ENCODE measurements at places on chromosomes 6 and 20.
A peak's percentile ranks its signal among the peaks of the same experiment; 100 is the strongest.

- DNase-seq: no peak
These were observed 105.8 kb upstream of the TRAF3IP2 start for GRCh38 chr6:111711476-111711875.

GRCh38 chr20:37406010-37406998 is 60.4 kb downstream of the SRC start:
- DNase-seq: no peak

DNA sequence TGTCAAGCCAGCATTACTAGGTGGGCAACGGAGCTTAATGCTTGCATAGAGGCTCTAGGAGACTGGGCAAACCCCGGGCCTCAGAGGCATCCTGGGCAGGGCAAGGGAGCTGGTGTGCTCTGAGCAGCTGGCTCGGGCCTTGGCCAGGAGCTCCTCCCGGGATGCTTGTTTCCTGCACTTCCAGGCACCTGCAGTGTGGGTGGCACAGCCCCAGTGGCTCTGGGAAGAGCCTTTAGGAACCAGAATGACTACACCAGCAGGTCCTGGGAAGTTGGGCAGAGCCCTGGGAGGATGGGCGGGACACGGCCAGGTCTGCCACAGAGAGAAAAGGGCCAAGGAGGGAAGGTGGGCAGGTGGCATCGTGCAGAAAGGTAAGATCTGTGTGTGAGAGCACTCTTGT is 80.4 kb upstream of the CD93 start:
- no peak for DNase-seq

DNA sequence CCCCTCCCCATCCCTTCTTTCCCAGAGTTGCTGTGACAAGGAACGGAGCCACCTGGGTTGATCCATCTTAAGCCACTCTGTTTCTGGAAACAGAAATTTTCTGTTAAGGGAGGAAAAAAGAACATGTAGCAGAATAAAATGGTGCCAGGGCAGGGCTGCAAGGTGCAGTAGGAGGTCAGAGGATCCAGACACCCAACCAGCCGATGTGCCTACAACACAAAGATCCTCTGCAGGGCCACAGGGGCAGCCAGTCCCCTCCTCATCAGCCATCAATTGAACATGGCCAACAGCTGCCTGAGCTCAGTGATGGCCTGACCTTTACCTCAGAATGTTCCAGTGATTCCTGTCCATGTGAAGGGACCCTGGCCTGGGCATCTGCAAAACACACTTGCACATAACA is 11.9 kb downstream of the MDFI start:
- no peak for DNase-seq

GRCh38 chr6:33212857-33213165 is 4.5 kb downstream of the RING1 start:
- DNase-seq: no peak

DNA sequence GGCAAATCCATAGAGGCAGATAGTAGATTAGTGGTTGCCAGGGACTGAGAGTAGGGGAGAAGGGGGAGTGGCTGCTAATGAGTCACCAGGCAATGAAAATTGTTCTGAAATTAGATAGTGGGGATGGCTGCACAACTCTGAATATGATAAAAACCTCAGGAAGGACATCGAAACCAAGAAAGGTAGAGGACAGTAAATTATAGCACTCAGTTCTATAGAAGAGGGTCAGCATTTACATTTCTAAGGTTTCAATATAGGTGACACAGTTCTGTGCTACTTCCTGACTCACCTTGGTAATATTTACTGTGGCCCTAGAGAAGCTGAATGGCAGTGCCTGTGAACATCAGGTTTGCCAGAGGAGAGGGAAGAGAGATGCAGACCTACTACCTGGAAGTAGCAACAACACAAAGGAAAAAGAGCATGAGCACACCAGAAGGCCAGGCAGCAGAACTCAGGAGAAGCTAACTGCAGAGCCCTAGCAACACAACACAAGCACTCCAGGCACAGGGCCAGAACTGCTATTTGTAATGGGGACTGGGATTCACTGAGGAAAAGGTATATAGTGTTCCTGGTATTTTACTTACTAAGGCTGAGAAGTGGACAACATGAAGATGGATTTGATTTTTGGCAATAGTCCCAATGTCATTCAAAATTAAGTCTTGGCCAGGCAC is 75.9 kb downstream of the PLCG1 start:
- no peak for DNase-seq

DNA sequence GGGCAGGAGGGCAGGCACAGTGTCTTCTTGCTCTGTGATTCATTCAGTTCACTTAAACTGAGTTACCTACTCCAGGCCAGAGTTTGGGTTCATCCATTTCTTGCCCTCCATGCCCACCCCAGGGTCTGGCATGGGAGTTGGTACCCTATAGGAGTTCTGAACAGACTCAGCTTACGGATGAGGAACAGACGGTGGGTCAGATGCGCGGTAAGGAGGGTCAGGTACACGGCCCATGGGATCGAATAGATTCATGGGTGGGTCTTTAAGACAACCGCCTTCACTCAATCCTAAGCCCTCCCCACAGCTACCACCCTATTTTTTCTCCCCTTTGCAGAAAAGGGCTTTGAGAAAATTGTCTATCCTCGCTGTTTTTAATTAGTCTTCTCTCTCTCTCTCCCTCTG is 13.1 kb upstream of the TRIB3 start:
- DNase-seq: no peak

- DNase-seq: peak; percentile 39
These were observed 312.0 kb downstream of the SAMD5 start for GRCh38 chr6:147820520-147820919.

GRCh38 chr20:35304956-35305355 is 12.7 kb upstream of the FAM83C start:
- DNase-seq: no peak

GRCh38 chr6:138307352-138307751 is 70.4 kb upstream of the SMIM28 start:
- no peak for DNase-seq

DNA sequence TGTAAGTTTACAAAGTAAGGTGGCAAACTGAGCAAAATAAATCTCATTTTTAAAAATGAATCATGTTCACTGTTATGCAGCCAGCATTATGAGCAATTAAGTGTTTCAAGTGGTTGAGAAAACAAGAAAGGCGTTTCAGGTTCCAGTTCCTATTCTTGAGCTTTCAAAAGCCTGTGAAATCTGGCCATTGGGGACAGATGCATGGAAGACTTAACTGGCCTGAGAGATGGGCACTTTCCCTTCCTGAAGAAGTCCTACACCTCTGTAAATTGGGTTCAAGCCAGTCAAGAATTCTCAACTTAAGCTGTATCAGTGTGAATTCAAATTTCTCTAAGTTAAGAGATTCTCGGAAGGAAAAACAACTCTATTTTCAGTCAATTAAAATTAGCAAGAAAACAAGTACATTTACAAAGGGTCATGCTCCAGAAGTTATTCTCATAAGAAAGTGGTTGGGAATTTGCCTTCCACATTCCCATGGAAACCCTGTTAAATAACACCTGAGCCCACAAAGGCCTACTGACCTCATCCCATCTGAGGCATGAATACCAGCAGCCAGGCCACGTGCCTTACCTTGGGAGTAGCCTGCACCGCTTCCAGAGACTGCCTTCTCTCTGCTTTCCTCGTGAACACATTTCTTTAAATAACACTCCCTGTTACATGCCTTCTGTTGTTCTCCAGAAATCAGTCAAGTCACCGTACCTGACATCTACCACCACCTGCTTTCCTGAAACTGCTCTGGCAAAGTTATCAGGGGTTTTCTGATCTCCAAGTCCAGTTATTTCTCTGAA is 19.4 kb downstream of the MAP3K5 start:
- no peak for DNase-seq

- DNase-seq: peak; percentile 21
These were observed 130.8 kb downstream of the OGFRL1 start for GRCh38 chr6:71419217-71420094.

DNA sequence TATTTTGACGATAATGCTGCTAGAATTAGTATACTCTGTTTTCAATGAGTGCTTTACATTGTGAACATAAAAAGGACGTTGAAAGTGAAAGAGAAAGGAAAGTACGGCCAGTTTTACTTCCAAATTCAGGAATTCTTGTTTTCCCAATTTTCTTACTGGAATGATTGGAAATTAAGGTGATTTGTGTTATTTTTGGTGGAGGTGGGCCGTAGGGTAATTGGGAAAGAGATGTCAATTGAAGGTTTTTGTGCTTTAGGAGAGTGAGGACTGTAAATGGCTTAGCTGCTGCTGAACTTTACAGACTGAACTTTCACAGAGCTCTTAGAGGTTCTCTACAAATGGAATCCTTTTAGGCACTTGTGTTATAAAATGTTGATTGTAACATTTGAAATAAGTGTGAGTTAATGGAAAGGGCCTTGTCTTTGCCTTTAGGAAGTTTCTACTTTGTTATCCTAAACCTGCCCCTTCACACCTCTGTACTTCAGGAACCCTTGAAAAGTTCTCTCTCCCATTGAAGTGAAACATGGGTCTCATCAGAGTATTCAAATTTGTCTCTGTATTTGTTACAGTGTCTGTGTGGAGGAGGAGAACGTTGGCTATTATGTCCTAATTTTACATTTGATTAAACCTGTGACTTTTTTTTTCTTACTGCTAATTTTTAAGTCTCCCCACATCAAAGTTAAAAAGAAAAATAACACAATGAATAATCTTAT is 256.4 kb downstream of the ARID1B start:
- no peak for DNase-seq

- DNase-seq: no peak
These were observed 142.6 kb upstream of the RPS6KA2 start for GRCh38 chr6:166769648-166770047.

DNA sequence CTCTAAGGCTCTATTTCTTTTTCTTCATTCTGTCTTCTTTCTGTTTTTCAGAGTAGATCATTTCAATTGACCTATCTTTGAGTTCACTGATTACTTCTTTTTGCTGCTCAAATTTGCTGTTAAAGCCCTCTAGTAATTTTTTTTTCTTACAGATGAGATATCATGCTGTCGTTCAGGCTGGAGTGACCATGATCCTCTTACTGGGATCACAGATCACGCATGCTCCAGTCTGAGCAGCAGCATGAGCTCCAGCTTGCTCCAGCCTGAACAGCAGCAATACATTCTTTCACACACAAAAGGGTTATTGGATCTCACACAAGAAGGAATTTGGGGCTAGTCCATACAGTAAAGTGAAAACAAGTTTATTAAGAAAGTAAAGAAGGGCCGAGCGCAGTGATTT is 12.3 kb upstream of the TRIM38 start:
- DNase-seq: no peak

- DNase-seq: no peak
These were observed 39.7 kb downstream of the KCNS1 start for GRCh38 chr20:45061244-45061643.

DNA sequence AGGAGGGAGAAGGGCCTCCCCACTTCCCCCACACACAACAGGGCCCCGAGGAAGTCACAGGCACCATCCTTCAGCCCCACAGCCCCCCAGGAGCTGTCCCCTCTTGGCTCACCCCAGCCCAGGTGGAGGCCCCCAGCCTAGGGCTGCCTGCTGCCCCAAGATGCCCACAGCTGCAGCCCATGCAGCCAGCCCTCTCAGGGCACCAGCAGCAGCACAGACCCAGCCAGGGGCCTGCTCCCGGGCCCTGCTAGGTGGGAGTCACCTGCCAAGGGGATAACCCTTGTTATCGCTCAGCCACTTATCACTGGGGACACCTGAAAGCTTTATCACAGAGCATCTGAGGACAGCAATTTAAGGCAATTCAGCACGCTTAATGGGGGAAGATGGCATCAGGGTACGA is 55.0 kb downstream of the GRM4 start:
- no peak for DNase-seq

GRCh38 chr6:4889701-4890100 is 113.5 kb downstream of the CDYL start:
- DNase-seq: no peak

DNA sequence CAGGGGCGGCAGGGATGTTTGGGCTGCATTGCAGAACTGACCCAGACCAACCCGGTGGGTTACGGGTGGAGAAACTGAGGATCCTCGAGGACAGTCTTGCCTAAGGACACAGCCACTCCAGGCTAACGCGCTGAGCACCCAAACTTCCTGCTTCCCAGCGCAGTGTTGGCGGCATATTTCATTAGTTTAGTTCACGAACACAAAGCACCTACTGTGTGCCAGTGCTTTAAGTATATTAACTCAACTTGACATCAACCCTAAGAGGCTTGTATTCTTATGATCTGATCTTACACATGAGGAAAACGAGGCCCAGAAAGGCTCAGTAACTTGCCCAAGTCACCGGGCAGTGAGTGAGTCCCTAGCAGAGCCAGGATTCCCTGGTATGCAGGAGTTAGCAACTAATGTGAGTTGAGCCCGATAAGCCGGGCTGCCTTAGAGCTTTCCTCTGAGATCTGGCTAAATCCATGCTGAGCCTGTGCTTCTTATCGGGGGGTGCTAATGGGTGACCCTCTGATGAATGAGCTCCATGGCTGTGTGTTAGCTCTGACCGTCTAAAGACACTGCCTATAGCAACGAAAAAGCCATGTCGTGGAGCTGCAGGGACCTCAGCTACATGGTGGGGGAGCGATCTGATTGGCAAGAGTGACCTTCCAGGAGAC is 92.7 kb downstream of the CD40 start:
- no peak for DNase-seq

DNA sequence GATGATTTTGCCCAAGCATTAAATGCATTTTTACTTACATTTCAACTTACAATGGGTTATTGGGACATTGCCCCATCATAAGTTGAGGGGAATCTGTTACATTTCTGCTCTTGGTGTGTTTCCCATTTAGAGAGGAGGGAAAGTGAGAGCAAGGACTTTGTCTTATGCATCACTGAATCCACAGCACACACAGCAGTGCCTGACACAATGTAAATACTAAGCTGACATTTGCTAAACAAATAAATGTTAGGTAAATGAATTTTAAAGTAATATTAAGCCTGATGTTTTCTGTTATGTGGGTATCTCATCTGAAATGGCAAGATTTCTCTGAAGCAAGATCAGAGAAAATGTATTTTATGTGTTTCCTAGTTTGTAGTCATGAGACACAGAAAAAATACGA is 143.6 kb upstream of the STXBP5 start:
- no peak for DNase-seq

DNA sequence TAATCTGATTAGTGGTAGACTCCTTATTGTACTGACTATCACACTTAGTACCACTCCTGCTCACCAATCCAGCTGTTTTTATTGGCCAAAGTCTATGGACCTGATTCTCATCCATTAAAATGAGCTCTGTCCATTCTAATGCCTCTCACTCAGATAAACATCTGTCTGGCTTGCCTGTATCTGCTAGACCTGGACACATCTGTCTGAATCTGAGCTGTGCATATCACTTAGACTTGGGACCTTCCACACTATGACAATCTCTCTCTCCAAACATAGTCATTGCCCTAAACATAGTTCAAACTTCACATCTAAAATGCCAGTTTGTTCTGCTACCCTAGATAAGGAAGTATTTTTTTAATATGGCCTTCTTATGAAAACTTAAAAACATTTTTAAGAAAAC is 92.6 kb downstream of the CENPW start:
- DNase-seq: no peak

Measured in neuronal stem cell (in vitro differentiated cells).